Esophagus squamous epithelium (tissue), 5 donors: ENCODE measurements at places on chromosomes 16 and 17.

- no peak for DNase-seq
Observed at GRCh38 chr16:69444873-69445517, 20.6 kb downstream of the CYB5B start.

DNA sequence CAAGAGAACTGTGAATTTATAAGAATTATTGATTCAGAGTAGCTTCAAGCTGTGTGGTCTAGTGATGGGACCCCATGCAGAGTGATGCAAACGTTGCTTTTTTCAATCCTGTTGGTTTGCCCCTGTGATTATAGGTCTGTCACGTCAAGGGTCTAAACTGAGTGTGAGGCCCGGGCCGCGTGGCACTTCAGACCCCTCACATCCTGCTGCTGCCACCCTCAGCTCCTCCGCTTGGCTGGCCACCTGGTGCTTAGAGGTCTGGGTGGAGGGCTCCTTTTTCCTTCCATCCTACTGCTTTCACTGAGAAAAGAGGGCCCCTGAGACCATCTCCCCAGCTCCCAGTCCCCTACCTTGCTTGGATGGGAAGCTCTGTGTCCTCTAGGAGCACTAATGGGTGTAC, 12.0 kb downstream of the MYL4 start:
- DNase-seq = no peak

GRCh38 chr17:29483503-29483902, 83.3 kb downstream of the ABHD15 start:
- DNase-seq = no peak

DNA sequence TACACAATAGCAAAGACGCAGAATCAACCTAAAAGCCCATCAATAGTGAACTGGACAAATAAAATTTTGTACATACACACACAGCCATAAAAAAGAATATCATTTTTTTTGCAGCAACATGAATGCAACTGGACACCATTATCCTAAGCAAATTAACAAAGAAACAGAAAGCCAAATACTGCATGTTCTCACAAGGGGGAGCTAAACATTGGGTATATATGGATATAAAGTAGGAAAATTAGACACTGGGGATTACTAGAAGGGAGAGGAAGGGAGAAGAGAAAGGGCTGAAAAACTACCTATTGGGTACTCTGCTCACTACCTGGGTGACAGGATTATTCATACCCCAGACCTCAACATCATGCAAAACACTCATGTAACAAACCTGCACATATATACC, 28.2 kb downstream of the ADAMTS18 start:
- DNase-seq = no peak
